ENCODE measurements at places on chromosomes 2 and 18. TPM values are rescaled to one million over a fixed set of nuclear protein-coding genes. Genes with fewer than 3 reads are reported as not detected.

Gene GAREM2
- total RNA-seq = 2.7 TPM

DNA sequence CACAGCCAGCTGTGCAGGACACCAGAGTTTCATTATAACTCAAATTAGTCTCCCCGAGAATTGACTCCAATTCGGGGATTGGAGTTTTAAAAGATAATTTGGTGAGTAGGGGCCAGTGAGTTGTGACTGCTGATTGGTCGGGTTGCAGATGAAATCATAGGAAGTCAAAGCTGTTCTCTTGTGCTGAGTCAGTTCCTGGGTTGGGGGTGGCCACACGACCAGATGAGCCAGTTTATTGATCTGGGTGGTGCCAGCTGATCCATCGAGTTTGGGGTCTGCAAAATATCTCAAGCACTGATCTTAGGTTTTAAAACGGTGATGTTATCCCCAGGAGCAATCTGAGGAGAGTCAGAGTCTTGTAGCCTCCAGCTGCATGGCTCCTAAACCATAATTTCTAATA, 82.7 kb upstream of the SLC66A3 start:
- DNase-seq = no peak

Gene SNRNP27
- total RNA-seq = 61.0 TPM

DNA sequence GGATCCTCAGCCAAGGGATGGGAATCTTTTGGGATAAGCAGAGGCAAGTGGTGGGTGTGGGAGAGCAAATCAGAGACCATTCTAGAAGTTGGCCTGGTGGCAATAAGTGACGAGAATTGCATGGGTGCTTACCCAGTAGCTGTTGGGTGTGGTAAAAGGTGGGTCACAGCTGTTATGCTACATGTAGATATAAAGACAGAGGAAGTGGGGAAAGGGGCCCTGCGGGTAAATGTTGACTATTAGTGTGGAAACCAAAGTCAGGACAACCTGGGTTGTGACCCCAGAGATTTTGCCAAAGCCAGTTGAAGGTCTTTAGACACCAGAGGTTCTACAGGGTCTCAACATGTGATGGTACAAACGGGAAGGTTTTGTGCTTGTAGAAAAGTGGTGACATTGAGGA, 443.6 kb upstream of the HNRNPA3 start:
- no peak for DNase-seq

DNA sequence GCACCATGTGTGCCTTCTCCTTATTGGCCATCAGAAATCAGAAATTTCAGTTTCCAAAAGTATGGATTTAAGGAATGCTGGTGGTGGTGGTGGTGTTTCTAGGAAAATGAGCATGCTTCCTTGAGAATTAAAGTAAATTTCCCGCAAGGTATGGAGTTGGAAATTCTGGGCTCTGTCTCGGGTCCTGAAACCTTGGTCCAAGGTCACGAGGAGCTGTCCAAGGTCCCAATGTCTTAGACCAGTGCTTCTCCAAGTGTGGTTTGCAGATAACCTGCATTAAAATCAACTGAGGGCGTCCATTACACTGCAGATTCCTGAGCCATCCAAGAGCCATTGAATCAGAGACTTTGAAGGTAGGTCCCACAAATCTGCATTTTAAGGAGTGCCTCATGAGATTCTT, 210.9 kb upstream of the PKDCC start:
- no peak for DNase-seq

DNA sequence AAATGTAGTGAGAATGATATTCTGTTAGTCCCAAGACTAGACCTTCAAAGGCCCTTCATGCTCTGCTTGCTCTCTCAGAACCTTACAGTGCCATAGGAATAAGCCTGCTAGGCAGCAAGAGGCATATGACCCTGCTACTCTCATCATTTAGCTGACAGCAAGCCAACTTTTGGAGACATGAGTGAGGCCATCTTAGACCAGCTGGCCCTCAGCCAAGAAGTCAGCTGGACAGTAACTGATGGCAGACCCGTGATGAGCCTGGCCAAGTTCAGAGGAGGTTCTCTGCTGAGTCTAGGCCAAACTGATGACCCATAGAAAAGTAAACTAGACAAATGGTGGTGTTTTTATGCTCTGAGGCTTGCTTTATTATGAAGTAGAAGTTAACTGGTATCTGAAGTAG, 82.6 kb downstream of the C18orf54 start:
- no peak for DNase-seq

Gene AKAIN1
- total RNA-seq = not detected

- no peak for DNase-seq
Measured at GRCh38 chr18:22703883-22704585, 229.1 kb upstream of the RBBP8 start.

Gene CD207
- total RNA-seq = not detected

- no peak for DNase-seq
Measured at GRCh38 chr2:197259470-197259999, 51.0 kb downstream of the ANKRD44 start.

Gene GPATCH11
- 12.5 TPM for total RNA-seq

Gene TEKT4
- total RNA-seq = not detected

Gene CD8A
- total RNA-seq = 357 TPM

Gene SH3RF3
- 2.2 TPM for total RNA-seq

- DNase-seq = no peak
Measured at GRCh38 chr18:59150236-59150635, 10.6 kb downstream of the SEC11C start.

Gene STK16
- total RNA-seq = 27.8 TPM

DNA sequence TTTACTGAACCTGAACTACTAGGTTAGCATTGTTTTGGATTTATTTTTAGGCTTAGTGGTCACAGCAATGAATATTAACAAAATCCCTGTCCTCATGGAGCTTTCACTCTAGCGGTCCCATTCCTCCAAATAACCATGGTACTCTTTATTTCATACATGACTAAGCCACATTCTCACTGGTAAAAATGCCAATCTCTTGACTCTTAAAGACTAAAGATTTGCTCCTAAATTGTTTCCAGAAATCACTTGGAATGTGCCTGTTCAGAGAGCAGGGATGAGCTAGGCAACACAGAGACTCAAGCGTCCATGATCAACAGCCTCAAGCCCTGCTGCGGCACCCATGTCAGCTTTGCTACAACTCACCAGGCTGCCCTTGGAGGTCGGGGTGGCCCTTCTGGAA, 13.5 kb downstream of the LMAN1 start:
- DNase-seq = no peak

DNA sequence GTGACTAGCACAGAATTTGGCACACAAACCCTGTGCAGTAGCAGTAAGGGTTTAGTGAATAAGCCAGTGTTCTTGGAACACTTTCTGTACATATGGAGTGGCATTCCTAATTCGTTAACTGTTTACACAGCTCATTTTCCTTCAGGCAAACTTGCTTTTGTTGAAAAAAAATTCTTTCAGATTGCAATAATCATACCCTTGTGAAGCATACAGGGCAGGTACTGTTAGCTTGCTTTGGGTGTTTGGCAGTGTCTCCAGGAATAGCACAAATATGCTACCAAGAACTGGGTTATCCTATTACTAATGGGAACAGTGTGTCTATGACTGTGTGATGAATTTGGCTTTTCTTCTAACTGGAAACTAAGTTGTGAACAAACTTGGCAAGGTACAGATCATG, 33.4 kb downstream of the UGP2 start:
- no peak for DNase-seq

GRCh38 chr2:4900861-4901770, 791.1 kb upstream of the SOX11 start:
- no peak for DNase-seq

Gene POTEC
- not detected for total RNA-seq

DNA sequence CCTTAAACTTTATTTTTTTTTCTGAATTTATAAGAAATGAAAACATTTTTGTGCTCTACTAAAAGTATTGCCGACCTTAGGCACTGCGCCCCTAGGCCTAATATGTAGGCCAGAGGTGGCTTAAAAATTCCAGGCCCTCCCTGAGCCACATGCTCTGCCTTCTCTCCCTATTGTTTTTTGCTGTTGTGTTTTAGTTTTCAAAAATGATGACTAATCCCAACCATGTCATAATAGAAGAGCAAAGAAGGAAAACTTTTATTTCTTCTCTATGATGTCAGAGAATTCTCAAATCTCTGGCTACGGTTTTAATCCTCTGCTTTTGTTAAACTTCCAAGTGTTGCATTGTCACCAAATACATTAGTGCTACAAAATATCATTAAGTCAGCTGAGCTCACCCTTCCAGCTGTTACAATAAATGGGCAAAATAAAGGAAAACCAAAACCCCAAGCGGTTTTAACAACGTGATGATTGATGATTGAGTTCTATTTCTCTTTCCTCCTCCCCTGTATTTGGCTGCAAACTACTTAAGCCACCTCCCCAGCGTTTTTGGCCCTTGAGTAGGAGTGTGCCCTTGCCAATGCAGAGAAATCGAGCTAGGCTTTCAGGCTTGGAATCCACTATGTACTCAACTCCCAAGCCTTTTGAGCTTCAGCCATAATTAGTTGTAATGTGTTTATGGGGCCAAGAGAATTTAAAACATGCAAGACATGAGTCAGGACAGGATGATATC, 163.5 kb upstream of the POU3F3 start:
- DNase-seq = no peak

Gene MAB21L4
- total RNA-seq = not detected

Gene PROM2
- total RNA-seq = 0.30 TPM

DNA sequence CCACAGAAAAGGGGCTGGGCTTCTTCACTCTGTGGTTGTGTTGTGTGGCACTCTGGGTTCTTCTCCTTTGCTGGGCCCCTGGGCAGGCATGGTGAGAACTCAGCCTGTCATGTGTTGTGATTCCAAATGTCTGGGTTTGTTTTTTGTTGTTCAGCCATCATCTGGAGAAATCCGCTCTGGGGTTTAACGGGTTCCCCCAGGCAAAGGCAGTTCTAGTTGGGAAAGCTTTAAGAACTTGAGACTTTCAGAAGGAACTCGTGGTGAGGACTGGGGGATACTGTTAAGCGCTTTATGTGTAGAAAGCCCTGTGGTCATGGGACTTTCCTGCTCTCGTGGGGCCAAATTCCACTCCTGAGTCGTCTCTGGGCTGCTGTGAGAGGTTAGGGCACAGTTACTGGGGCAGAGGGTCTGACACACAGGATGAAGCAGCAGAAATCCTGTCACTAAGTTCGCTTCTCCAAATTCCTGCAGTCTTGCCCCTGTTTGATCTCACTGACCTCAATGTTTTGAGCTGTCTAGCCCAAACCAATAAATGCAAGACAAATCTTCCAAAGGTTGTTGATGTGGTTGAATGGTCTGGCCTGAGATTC, 87.7 kb downstream of the RAPGEF4 start:
- DNase-seq = no peak

- DNase-seq = no peak
Measured at GRCh38 chr18:60182223-60182622, 190.4 kb downstream of the MC4R start.

Gene RNF152
- total RNA-seq = 0.42 TPM

GRCh38 chr2:189579585-189580186, 900 bp downstream of the SLC40A1 start:
- DNase-seq = no peak

DNA sequence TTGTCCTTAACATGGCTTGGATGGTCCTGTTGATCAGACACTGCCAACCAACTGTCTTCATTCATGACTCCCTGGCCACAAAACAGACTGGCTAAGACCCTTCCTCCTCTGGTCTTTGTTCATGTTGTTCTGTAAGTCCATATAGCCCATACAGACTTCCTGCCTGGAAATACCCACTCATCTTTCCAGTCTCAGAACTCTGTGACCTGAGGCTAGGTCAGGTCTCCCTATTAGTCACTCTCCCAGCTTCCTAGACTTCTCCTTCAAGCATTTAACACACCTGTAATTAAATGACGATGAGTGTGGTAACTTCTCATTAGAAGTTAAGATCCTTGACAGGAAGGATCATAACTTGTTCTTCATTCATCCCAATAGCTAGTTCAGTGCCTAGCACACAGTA, 56.3 kb downstream of the CCDC93 start:
- no peak for DNase-seq

DNA sequence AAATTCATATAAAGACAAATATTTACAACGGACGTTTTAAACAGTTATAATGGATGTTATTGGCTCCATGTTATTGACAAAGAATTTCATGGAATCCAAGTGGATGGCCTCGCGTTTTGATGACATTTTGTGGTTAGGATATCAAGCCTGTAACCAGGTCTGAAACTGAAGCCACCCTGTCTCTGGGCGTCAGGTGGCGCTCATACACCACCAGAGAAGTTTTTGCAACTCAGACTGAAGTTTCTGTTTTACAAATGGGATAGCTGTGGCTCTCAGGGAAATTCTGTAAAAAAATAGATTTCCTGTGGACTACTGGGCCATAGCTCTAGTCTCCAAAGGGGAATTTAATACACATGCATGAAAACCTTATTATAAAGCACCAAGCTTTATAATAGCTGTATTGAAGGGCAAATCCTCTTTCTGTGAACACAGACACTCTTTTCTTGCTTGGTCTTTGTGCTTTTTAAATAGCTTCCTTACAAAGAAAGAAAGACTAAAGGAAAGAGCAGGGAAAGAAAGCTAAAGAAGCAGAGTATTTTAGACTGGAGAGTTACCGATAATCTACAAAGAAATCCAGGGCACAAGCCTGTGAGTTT, 86.7 kb downstream of the C18orf54 start:
- DNase-seq = peak; percentile 22

Gene PLB1
- 0.99 TPM for total RNA-seq

DNA sequence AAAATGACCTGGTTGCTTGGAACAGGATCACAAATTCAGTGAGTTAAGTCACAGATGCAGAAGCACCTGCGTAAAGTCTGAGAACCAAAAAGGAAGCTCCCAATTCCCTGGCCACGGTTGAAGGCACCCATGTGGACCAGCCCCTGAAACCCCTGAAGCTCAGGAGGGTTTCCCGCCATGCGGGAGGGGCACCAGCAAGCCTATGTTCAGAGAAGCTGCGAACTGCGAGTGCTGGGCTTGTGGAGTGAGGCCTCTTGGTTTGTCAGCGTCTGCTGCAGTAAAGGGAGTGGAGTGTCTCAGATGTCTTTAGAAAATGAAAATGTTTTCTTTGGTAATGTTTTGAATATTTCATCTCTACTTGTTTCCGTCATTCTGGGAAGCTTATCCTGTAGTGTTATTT, 16.1 kb upstream of the ACKR3 start:
- no peak for DNase-seq

DNA sequence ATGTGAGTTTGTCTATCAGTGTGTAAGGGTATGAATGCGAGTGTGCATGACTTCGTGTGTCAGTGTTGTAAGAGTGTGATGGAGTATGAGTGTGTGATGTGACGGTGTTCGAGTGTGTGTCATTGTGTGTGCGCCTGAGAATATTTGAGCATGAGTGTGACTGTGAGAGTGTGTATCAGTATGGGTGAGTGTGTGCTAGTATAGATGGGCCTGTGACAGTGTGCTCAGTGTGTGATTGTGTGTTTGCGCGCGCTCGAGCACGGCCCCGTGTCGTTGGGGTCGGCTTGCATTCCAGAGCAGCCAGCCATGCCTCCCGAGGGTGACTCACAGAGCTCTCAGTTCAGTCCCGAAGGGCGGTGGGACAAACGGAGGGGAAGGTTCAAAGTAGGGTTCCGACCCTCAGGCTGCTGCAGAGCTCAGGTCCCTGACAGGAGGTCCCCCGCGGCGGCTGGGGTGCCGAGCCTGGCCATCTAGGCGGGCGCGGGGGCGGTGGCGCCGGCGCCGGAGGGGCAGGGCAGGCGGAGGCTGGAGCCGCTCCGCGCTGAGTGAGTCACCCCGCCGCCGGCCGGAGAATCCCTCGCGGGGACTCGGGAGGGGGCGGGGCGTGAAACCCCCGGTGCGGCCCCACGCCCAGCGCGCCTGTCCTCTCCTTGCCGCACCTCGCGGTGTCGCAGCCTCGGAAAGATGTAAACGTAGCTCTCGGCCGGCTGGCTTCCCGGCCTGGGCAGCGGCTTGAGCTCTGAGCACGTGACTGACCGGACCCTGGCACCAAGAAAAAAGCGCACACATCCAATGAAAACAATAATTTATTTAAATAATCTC, 3.8 kb downstream of the DLX2 start:
- peak; percentile 74 for DNase-seq

GRCh38 chr2:238224356-238225035, 15.3 kb downstream of the HES6 start:
- no peak for DNase-seq

GRCh38 chr18:40013001-40013609, 1941.9 kb upstream of the PIK3C3 start:
- DNase-seq = no peak

Data from activated naive CD8-positive, alpha-beta T cell treated with anti-CD3 and anti-CD28 coated beads for 36 hours (primary cell).